Activated CD4-positive, CD25-positive, alpha-beta regulatory T cell treated with anti-CD3 and anti-CD28 coated beads, Interleukin-2, amount 50 U/mL, for 72 hours (primary cell): ENCODE measurements at places on chromosomes 2 and 18.

DNA sequence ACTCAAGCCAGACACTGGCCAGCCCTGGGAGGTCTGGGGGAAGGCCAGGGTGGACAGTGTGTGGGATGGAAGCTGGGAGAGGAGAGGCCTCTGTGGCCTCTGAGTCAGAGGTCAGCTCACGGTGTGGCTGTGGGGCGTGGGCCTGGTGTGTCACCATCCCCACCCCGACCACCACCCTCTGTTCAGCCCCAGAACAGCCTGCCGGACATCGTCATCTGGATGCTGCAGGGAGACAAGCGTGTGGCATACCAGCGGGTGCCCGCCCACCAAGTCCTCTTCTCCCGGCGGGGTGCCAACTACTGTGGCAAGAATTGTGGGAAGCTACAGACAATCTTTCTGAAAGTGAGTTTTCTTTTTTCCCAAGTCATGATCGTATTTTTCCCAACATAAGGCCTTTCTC is 110.5 kb downstream of the DYSF start:
- DNase-seq = no peak

- DNase-seq = no peak
Measured at GRCh38 chr18:8703092-8703709, 2.2 kb upstream of the MTCL1 start.

DNA sequence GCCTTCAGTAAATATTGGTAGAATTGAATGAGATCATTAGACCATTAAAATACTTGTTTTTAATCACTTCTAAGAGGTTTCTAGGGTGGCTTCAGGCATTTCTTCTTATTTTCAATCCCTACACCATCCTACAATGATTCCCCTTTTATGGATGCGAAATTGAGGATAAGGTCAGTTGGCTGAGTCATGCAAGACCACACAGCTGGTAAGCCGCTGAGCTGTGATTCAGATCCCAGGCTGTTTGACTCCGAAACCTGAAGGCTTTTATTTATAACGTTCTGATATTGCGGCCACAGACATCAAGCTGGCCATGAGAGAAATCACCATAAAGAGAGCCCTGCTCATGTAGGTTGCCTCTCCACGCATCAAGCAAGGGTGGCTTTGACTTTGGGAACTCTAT is 133.4 kb downstream of the VAPA start:
- DNase-seq = no peak

DNA sequence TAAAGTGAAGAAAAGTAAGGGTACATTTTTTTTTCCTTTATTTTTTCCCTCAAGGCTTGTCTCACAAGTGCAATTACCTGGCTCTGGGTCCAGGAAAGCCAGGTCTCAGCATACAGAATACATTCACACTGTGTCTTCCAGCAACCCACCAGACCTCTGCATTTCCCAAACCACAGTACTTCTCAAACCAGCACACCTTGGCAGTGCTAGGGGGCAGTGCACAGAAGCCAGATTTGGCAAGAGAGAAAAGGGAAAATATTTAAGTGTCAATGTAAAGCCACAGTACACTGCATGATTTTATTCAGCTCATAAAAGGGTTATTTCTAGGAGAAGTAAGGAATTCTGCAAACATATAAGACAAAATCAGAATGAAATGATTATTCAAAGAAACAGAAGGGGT is 172.8 kb downstream of the NRXN1 start:
- DNase-seq = no peak

DNA sequence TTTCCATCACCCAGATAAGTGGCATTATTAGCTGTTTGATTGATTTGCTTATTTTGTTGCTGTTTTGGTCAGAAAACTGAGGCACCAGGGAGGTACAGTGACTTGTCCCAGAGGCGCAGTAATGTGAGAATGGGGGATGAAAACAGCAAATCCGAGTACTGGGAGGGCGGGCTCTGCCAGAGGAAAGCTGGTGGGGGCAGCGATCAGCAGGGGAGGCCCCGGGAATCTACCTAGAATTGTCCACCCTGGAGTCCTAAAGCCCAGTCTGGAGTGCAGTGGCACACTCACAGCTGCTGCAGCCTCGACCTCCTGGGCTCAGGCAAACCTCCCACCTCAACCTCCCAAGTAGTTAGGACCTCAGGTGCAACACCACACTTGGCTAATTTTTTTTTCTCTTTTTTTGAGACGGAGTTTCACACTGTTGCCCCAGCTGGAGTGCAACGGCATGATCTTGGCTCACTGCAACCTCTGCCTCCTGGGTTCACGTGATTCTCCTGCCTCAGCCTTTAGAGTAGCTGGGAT is 17.0 kb upstream of the PTMA start:
- no peak for DNase-seq

GRCh38 chr2:136441979-136442714 is 323.2 kb upstream of the THSD7B start:
- DNase-seq = no peak

- DNase-seq = no peak
Measured at GRCh38 chr2:231182513-231182899, 15.9 kb upstream of the ARMC9 start.

DNA sequence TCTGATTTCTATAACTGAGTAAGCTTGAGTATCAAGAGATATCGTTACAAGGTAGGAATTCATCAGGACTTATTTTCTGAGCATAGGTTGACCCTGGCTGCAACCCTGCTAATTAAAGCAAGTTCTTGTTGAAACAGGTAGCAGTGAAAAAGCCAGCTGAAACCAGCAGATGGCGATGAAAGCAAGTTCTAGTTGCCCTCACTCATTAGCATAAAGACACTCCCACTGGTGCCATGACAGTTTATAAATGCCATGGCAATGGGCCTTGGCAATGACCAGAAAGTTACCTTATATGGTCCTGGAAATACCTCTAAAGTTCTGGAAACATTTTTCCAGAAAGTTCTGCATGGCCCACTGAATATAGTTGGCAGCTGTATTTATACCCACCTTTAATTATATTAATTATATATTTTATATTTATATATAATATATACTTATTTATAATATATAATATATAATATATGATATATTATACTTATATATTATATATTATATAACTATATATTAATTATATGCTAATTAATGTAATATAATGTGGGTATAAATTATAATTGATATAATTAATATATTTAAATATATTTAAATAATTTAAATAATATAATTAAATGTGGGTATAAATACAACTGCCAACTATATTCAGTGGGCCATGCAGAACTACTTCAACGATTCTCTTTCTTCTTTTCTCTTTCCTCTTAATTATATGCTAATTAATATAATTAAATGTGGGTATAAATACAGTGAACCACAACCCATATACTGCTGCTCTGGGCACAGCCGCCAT is 188.0 kb downstream of the CDH7 start:
- DNase-seq = no peak

- no peak for DNase-seq
Measured at GRCh38 chr2:203016716-203017115, 2.0 kb downstream of the NBEAL1 start.

- no peak for DNase-seq
Measured at GRCh38 chr2:118065921-118066511, 22.3 kb upstream of the INSIG2 start.

GRCh38 chr18:43364535-43364934 is 87.2 kb upstream of the SYT4 start:
- no peak for DNase-seq

DNA sequence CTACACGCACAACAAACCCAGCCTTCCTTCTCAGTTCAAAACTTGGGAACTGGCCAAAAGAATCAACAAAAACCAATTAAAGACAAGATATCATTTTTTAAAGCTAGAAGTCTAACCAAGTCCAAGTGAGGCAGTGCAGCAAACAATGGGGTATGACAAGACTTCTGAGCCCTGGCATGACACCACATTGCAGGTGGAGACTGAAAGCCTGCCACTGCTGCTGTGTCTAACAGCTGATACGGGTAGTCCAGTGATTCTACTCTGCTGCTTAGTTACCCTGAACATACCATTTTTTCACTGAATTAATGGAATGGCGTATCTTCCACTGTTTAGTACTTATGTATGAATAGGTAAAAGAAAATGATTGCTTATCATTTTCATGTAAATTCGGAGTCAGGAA is 47.4 kb upstream of the KIDINS220 start:
- DNase-seq = no peak

- DNase-seq = no peak
Measured at GRCh38 chr2:45009928-45010701, 863 bp upstream of the SIX2 start.

DNA sequence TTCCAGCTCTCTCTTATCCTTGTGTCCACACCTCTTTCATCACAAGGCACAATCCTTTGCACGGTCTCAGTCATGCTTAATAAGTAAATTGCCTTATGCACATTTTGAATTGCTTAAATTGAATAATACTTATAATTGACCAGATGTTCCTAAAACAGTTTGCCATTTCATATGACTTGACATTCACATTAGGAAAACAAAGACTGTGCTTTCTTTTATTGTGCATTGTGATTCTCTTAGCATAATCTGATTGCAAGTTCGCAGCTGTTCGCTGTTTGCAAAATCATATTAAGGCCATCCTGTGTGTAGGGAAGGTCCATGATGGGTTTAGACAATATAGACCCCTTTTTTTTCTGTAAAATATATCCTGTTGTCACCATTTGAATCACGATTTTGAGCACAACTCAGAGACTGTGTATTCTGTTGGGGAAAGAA is 75.6 kb downstream of the RNF144A start:
- no peak for DNase-seq

GRCh38 chr2:39587641-39588040 is 78.1 kb upstream of the TMEM178A start:
- no peak for DNase-seq

DNA sequence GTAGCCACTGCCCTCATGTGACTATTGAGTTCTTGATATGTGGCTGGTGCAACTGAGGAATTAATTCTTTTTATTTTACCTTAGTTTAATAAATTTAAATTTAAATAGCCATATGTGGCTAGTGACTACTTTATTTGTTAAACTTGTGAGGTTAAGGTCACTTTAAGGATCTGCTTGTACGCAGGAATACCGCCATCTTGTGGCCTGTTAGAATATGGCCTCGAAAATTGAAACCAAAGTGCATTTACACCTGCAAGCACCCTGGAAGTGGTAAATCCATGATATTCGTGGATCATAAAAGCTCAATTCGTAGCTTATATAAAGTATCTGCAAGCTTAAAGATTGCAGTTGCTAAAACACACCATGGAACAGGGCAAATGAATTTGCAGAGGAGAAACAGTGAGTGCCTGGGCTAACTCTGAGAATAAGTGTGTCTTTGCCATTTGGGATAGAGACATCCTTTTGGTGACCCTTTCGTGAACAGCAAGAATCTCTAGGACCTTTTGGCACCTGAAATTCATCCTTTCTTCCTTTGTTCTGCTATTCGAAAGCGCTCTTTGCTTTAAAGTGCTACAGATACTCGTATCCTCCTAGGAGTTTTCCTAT is 59.9 kb upstream of the REG3A start:
- no peak for DNase-seq

- DNase-seq = no peak
Measured at GRCh38 chr18:46916551-46917107, 678 bp downstream of the PIAS2 start.
